ENCODE measurements at places on chromosomes 4 and X. TPM values are rescaled to one million over a fixed set of nuclear protein-coding genes. Genes with fewer than 3 reads are reported as not detected.

Gene UGT2B11
- total RNA-seq, result not detected

Gene USP17L22
- not detected for total RNA-seq

Gene PNMA3
- total RNA-seq, result 1.2 TPM

DNA sequence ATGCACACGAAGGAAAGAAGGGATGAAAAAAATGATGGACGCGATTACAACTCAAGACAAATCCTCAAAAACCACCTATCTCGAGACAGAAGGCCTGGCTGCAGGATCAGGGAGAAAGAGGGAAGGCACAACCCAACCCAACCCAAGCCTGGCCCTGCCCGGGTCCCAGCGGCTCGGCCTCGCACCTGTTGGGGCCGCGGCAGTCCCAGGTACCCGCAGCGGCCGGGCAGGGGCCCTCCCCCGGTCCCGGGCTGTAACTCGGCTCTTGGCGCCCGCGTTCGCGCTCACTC lies 464 bp downstream of the RASGEF1B start:
- no peaks in the 10 kb centered on the region for H3K27me3 ChIP-seq
- H3K4me3 ChIP-seq, result peak overlapping the region; percentile 92
- H3K27ac ChIP-seq, result peak overlapping the region; percentile 91
- no peak for DNase-seq
- peaks cover 56% of the 10 kb centered on the region for H3K4me1 ChIP-seq

- H3K36me3 ChIP-seq, result no peaks in the 10 kb centered on the region
- H3K4me1 ChIP-seq, result peaks cover 45% of the 10 kb centered on the region
- no peak for DNase-seq
Observed at GRCh38 chr4:184898793-184899192, 73.0 kb upstream of the ACSL1 start.

GRCh38 chr4:107379054-107379869 lies 340.8 kb downstream of the PAPSS1 start:
- H3K36me3 ChIP-seq, result no peaks in the 10 kb centered on the region
- H3K4me1 ChIP-seq, result no peaks in the 10 kb centered on the region
- H3K27me3 ChIP-seq, result no peaks in the 10 kb centered on the region

DNA sequence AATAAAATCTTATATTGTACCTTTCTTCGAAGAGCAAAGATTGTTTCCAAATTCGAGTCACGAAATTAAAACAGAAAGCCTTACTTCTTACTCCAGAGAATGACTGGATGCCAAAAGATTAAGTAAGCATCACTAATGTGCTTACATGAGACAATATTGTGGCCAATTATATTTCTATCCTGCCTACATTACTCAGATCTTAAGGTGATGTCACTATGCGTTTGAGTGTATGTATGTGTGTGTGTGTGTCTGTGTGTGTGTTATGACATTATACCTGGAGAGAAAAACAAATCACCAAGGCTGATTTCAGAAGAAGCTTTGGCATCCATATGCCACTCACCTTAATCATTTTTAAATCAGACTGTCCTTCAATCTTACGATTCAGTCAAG lies 556.3 kb downstream of the PPARGC1A start:
- DNase-seq, result no peak
- H3K4me3 ChIP-seq, result no peak overlapping the region
- H3K36me3 ChIP-seq, result no peaks in the 10 kb centered on the region
- no peaks in the 10 kb centered on the region for H3K27me3 ChIP-seq

DNA sequence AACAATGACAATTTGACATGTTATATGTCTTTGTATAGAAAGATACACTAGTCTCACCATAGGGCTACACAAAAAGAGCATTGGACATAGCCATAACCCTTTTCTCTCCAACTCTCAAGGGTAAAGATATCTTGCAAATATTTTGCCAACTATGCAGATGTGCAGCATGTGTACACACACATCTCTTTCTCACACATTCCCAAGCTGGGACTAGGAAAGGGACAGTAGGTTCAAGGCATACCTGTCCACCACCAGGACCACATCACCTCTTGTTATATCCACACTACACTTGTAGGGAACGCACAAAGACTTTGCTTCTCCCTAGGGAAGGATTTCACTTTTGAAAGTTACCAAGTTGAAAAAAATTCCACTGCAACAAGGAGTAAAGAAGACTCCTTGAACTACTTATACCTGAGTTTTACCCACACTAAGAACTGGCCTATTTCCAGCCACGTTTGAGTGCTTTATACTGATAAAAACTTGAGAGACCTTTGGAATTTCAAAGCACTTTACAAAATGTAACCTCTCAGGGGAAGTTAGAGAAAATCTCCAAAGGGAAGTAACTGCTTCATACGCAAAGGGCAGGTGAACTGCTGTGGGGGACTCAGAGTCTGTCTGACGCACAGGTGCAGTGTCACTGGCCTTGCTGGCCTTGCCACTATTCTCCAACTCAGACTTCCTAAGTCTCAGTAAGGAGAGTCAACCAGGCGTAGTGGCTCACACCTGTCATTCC lies 36.9 kb downstream of the NR3C2 start:
- no peaks in the 10 kb centered on the region for H3K27me3 ChIP-seq
- no peak overlapping the region for H3K4me3 ChIP-seq
- H3K27ac ChIP-seq, result no peak overlapping the region
- H3K36me3 ChIP-seq, result no peaks in the 10 kb centered on the region
- H3K4me1 ChIP-seq, result no peaks in the 10 kb centered on the region

- DNase-seq, result no peak
- no peak overlapping the region for H3K27ac ChIP-seq
- H3K4me1 ChIP-seq, result no peaks in the 10 kb centered on the region
- no peaks in the 10 kb centered on the region for H3K36me3 ChIP-seq
Observed at GRCh38 chr4:94933799-94934198, 176.0 kb downstream of the BMPR1B start.

DNA sequence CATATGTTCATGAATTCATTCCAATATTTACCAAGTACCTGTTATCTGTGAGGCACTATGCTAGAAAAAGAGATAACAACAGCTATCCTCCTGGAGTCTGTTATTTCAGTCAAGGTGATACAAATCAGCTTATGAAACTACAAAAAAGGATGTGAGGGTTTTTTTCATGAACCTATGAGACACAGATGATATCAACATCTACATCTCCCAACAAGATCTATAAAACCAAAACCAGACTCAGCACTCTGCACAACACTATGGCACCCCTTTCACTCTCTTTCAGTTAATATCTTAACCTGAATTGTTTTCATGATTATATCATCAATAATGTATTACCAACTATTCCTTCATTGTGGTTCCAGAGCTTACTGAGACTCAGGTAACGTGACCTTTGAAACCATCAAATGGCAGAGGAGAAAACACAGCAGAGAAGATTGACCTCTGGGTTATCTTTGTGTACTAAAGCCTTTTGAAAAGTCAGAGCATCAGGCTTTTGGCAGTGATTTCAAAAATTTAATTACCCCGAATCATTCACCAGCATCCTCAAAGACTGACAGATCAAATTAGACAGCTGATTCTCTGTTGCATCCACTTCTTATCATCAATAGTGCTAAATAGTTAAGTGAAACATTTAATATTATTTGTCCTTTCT lies 244.6 kb upstream of the FTHL17 start:
- no peaks in the 10 kb centered on the region for H3K36me3 ChIP-seq
- DNase-seq, result no peak
- no peak overlapping the region for H3K27ac ChIP-seq
- H3K27me3 ChIP-seq, result no peaks in the 10 kb centered on the region
- H3K4me1 ChIP-seq, result no peaks in the 10 kb centered on the region
